ENCODE measurements at places on chromosomes 2 and 18. TPM values are rescaled to one million over a fixed set of nuclear protein-coding genes. Genes with fewer than 3 reads are reported as not detected.

Gene SPAST
- total RNA-seq, result 25.0 TPM

Gene LOXHD1
- not detected for total RNA-seq

Gene TMEM198
- 4.7 TPM for total RNA-seq

Gene CCDC68
- 3.2 TPM for total RNA-seq

Gene COL4A3
- 1.9 TPM for total RNA-seq

Gene POTEJ
- not detected for total RNA-seq

Gene ALPG
- total RNA-seq, result not detected

Gene STARD6
- not detected for total RNA-seq

Gene RGPD6
- 20.3 TPM for total RNA-seq

Gene AQP12B
- total RNA-seq, result not detected

Gene DSG1
- total RNA-seq, result not detected

Gene SLC20A1
- 9.7 TPM for total RNA-seq

Gene ASXL2
- 22.5 TPM for total RNA-seq

Gene TUBA3D
- 1.4 TPM for total RNA-seq

Gene ALKAL2
- not detected for total RNA-seq

Gene COA5
- 31.0 TPM for total RNA-seq

Gene SLC23A3
- total RNA-seq, result 1.5 TPM

Gene FMNL2
- total RNA-seq, result 17.2 TPM

Gene TNS1
- 465 TPM for total RNA-seq

Gene CAVIN2
- total RNA-seq, result 35.4 TPM

Gene DSC3
- total RNA-seq, result not detected

Gene DES
- total RNA-seq, result 28,635 TPM

Gene CHST9
- total RNA-seq, result not detected

Gene AP1S3
- not detected for total RNA-seq

Gene AQP12A
- total RNA-seq, result not detected

Gene KRTCAP3
- total RNA-seq, result not detected

Gene MTHFD2
- 35.1 TPM for total RNA-seq

Gene HOXD1
- total RNA-seq, result not detected

Gene C18orf32
- 14.0 TPM for total RNA-seq

Gene ST8SIA5
- total RNA-seq, result 1.8 TPM

Gene IL1B
- not detected for total RNA-seq

Gene MATN3
- 0.35 TPM for total RNA-seq

Gene CHRNG
- 3.5 TPM for total RNA-seq

Gene C2orf80
- total RNA-seq, result not detected

Gene PRKAG3
- total RNA-seq, result 65.4 TPM

Gene CTAGE1
- total RNA-seq, result not detected

Gene AGXT
- 3.3 TPM for total RNA-seq

Gene STPG4
- not detected for total RNA-seq

Gene SLC4A5
- 0.49 TPM for total RNA-seq

Gene ARHGAP28
- 4.6 TPM for total RNA-seq

Gene ATOH8
- 266 TPM for total RNA-seq

Gene SLC30A3
- not detected for total RNA-seq

Gene NCKAP5
- total RNA-seq, result 0.15 TPM

Gene MGAT4A
- total RNA-seq, result 14.1 TPM

Gene TUBB8B
- not detected for total RNA-seq

Gene IL36G
- not detected for total RNA-seq

Gene C18orf54
- total RNA-seq, result not detected

Gene IL36B
- not detected for total RNA-seq
